ENCODE measurements at places on chromosomes 13 and 19.

DNA sequence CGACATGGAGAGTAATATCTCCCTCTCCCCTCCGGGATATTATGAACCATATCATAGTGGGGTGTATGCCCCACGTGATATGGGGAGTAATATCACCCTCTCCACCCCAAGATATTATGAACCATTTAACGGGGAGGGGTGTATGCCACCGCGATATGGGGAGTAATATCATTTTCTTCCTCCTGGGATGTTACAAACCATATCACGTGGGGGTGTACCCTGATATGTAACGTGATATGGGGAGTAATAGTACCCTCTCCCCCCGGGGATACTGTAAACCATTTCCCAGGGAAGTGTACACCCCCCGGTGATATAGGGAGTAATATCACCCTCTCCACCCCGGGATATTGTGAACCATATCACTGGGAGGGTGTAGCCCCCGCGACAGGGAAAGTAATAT is 62.1 kb downstream of the ERICH4 start:
- DNase-seq = no peak

- DNase-seq = no peak
These were observed 2.5 kb upstream of the S1PR4 start for GRCh38 chr19:3175781-3176714.

- no peak for DNase-seq
These were observed 78.9 kb downstream of the LNX2 start for GRCh38 chr13:27541386-27541785.

- DNase-seq = no peak
These were observed 1.2 kb downstream of the RCBTB2 start for GRCh38 chr13:48531416-48532255.

All from D341Med (cell line).